HS-27A (cell line): ENCODE measurements at places on chromosomes 4 and X.

GRCh38 chrX:3307881-3308280 lies 38.6 kb downstream of the MXRA5 start:
- no peak for DNase-seq

DNA sequence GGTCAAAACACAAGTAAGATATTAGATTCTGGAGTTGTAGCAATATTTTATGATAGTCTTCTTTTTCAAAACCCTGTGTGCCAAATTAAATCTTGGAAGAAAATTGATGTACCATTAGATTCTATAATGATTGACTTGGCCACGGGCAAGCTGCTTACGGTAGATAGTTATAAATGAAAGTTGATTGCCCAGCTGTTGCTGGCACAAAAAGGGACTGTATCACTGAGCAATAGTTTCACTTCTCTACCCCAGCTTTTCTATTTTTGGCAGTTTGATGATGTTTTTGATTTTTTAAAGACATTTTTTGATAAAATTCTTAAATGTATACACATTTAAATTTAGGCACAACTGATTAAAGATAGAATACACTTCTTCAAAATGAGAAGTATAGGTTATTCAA lies 333.3 kb downstream of the TRAM1L1 start:
- DNase-seq = no peak

GRCh38 chr4:171590716-171591115 lies 222.5 kb upstream of the GALNTL6 start:
- DNase-seq = no peak

DNA sequence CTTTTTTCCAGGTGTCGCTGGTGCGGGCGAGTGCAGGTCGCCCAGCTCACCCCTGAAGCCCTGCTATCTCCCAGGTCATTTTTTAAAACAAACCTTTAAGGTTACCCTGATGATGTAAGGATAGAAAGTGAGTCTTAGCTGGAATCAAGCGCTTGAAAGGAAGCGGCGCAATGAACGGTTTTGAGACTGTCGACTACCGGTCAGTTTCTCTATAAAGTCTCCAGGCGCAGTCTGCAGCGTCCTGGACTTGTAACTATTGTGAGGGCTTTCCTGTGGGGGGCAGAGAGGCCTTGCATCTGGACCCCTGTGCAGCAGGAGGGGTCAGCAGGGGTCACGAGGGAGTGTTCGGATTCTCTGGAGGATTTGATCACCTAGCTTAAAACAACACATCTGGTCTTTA lies 1.6 kb downstream of the KIT start:
- no peak for DNase-seq

- DNase-seq = no peak
Measured at GRCh38 chr4:10893395-10893794, 208.8 kb upstream of the CLNK start.

GRCh38 chr4:85127653-85128052 lies 161.2 kb upstream of the WDFY3 start:
- no peak for DNase-seq

- no peak for DNase-seq
Measured at GRCh38 chr4:67718848-67719247, 17.9 kb upstream of the UBA6 start.

DNA sequence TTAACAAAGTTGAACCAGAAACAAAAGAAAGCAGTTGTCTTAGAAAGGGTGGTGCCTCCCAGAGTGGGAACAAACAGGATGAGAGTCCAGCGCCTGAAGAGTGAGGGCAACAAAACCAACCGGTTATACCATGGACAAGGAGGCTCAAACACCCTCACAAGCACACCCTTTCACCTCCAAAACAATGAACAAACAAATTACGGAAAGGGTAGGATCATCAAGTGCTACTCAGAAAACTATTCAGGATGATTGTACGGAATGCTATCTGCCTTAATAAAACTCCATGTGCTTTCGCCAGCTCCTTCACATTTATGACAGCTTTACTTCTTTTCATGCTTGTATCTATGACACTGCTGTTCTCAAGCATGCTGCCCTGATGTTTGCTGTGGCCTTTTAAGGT lies 26.8 kb downstream of the SLC39A8 start:
- no peak for DNase-seq

DNA sequence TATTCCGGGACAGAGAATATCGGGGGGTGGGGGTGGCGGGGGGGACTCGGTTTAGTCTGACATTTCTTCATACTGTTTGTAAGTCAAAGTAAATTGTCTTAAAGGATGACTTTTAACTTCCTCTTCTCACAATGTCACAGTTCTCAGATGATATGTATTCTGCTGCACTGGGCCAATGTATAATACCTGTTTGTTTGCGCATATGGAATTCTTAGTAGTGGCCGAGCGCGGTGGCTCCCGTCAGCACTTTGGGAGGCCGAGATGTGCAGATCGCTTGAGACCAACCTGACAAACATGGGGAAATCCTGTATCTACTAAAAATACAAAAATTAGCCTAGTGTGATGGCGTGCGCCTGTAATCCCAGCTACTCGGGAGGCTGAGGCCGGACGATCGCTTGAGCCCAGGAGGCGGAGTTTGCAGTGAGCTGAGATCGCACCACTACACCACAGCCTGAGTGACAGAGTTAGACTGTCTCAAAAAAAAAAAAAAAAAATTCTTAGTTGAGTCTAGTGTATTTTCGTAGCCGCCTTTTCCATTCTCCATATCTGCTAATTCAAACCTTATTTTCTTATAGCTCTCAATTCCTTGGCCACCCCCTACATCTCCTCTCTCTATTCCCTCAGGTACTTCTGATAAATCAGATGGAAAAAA lies 851 bp downstream of the POLR2B start:
- no peak for DNase-seq

DNA sequence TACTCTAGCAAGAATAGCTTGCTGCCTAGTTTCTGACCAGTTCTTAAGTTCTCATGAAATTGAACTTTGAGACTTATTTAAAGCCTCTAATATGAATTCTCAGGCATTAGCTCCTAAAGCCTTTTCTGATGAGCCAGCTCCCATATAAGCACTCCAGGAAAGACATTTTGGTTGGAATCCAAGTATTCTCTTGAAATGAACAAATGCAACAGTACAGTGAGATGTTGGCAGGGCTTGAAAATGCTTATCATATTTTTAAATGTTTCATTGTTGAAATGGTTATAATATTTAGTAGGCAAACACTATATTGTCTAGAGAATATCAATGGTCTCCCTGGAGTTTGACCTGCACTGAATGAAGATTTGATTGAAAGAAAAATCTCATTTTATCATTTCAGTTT lies 240.3 kb downstream of the ANK2 start:
- peak; percentile 30 for DNase-seq

DNA sequence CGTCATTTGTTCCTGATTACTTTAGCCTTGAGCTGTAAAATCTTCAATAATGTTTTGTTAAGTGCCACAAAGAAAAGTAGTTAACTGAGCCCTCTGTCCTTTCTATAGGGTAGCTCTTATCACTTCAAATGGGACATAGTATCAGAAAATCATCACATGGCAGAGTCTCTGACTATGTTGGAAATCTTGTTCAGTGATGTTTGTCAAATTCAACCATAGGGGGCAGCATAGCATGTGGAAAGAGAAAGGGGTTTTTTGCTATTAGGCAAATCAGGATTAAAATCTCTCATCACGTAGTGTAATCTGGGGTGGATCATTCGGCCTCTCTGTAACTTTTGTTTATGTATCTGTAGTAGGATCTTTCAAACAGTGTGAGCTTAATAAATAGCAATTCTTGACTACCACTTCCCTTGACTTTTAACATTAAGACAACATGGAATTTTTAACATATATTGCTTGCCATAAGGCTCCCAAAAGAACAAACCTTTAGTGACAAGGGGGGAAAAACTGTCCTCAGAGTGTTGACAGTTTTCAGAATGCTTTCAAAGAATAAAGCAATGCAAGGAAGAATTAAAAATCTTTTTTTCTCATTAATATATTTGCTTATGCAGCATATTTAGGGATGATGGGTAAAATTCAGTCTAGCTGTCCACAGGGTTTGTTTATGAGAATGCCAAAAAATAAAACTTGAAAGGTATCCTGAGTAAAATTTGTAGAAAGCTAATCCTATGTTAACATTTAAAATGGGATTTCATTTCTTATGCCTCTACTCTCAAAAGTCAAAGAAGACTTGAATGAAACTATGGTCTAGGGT lies 127.2 kb downstream of the FBXW7 start:
- DNase-seq = no peak

GRCh38 chr4:6641164-6641970 lies 882 bp downstream of the MRFAP1 start:
- DNase-seq = no peak

DNA sequence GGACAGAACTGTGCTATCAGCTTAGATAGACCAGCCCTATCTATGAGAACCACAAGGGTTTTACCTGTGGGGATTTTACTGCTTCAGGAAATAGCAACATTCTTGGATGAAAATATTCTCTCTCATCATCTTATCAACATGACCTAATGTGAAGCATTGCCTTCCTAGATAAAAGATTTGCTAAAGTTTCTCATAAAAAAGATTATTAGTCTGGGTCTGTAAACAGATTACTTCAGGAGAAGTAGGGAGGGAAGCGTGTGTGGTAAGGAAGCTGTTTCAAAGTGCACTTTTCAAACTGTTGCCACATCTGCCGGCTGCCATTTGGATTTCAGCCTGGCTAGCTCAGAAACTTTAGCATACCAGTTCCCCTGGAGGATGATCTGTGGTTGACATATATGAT lies at the start of gene NOX1:
TSS of gene NOX1 (minus strand) at position 35 of the 400 bp plus-strand sequence. CDS start 220 bp downstream, outside the sequence.
- DNase-seq = no peak

GRCh38 chr4:185115827-185116232 lies 27.2 kb upstream of the SLC25A4 start:
- no peak for DNase-seq

GRCh38 chr4:86593688-86594558 lies at the start of gene PTPN13:
Gene PTPN13 (plus strand): TSS chr4:86594315. CDS start chr4:86635257, 40,942 bp downstream.
- DNase-seq = peak; percentile 88

GRCh38 chr4:102263024-102263787 lies 82.1 kb downstream of the SLC39A8 start:
- no peak for DNase-seq

- no peak for DNase-seq
Measured at GRCh38 chrX:55264816-55265215, at the start of gene PAGE3. Gene PAGE3 (minus strand): TSS chrX:55264916. CDS start chrX:55263903, 1,013 bp downstream.

DNA sequence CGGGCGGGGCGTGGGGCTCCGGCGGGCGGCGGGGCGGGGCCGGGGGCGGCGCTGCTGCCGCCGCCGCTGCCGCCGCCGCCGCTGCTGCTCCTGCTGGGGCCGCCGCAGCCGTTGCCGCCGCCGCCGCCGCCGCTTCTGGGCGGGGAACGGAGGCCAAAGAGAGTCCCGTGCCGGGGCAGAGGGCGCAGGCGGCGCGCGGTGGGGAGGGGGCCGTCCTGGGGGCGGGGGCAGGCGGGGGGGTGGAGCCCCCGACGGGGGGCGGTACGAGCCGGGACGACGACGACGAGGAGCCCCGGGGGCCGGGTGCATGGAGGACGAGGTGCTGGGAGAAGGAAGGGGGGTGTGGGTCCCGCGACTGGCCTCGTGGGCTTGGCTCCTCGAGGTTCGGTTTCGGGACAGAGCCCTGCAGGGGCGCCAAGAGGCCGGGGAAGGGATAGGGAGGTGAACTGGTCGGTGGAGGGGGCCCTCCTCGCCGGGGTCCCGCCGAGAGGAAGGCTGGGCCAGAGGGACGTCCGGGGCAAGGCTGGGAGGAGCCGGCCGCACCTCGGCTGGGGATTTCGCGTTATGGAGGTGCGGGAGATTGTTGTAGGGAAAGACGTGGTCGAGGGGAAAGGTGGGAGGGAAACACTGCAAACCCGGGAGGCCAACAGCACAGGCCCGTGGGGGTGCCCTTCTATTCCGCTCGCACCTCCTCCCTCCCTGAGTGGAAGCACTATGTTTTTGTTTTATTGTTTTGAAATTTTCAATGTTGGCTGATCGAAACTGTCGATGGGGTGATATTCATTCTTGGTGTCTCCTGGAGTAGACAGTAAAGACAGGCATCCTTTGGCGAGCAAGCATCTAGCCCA lies 1.9 kb downstream of the BCORL1 start:
- no peak for DNase-seq

- DNase-seq = no peak
Measured at GRCh38 chrX:10756441-10756840, 136.1 kb upstream of the MID1 start.

- DNase-seq = no peak
Measured at GRCh38 chrX:46044486-46044885, 500.7 kb downstream of the ZNF674 start.

- DNase-seq = no peak
Measured at GRCh38 chrX:64536736-64537135, 141.5 kb upstream of the MTMR8 start.

DNA sequence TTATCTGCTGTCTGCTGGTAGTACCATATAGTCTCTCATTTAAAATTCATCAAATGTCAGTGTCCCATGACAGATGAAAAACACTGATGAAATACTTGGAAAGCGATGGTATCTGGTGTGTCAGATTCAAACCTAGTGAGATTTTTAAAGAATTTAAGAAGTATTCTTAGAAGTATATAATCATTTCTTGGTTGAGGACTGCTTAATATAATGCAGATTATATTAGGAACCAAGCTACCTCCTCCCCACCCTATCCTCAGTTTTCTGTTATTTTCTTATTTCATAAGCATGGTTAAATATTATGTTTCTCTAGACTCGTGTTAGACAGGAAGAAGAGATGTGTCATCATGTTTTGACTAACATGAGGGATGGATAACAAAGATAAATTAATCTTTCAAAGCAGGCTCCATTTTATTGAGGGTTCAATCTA lies 118.5 kb downstream of the GLUD2 start:
- no peak for DNase-seq

DNA sequence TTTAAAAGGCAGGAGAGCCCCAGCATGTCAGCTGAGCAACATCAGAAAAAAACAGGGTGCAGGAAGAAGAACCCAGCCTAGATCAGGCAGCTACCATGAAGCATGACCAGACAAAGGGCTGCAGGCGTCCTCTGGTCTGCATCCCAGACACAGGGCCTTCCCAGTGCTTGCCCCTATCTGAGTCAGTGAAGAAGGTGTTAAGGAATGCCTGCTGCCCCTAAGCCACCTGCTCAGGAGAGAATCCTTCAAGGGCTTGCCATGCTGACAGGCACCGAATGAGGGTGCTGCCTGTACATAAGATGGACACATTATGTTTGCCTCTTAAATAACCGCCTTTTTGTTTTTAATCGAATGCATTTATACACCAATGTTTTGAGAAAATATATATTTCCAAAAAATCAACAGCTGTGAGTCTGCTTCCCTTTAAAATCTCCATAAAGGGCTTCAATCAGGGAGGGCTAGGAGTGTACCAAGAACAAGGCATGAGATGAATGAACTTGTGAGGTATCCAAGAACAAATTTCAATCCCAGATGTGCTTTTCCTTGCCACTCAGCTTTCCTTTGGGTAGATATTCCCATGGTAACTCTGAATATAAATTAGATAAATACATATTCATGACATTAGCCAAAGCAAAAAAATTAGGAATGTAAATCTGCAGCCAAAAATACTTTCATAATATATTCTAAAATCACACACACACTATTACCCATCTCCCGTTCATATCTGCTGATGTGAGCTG lies 85.1 kb downstream of the SLC9A7 start:
- no peak for DNase-seq
